ENCODE measurements at places on chromosomes 12 and 14.

- no peak for DNase-seq
Measured at GRCh38 chr12:64459394-64459891, 7.5 kb downstream of the TBK1 start.

DNA sequence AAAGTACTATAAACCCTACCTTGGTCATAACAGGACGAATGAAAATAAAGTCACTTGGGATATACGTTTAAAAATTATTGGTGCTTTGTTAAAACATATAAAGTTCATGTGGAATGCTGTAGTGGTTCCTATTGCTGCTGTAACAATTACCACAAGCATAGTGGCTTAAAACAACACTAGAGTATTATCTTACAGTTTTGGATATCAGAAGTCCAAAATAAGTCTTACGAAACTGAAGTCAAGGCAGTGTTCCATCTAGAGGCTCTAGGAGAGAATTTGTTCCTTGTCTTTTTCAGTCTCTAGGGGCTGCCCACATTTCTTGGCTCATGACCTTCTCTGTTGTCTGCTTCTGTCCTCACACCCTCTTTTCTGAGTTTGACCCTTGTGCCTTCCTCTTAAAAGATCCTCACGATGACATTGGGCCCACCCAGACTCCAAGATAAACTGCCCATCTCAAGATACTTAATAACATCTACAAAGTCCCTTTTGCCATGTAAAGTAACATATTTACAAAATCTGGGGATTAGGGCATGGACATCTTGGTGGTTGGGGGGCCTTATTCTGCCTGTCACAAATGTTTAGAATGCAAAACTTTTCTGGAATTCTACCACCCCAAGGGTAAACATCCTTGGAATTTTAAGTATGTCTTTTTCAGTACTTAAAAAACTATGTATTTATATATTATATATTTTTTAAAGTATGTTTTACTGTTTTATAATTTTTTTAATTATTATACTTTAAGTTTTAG is 178.1 kb downstream of the ETNK1 start:
- DNase-seq: no peak

DNA sequence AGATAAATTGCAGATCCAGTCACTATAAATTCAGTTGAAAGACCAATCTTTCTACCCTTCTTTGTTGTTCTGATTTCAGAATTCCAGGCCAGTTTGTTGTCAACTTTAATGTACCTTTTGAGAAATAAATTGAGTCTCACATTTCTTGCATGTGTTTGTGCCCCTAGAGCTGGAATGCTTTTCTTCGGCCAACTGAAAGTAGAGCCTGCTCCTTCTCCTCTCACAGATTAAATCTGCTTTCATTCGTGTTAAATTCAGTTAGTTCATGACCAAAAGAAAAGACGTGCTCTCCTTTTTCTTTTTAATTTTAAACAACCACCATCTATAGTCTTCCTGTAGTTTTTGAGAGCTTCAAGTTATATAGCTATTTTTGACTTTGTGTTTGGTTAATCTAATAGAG is 22.9 kb downstream of the SOCS2 start:
- DNase-seq: no peak

DNA sequence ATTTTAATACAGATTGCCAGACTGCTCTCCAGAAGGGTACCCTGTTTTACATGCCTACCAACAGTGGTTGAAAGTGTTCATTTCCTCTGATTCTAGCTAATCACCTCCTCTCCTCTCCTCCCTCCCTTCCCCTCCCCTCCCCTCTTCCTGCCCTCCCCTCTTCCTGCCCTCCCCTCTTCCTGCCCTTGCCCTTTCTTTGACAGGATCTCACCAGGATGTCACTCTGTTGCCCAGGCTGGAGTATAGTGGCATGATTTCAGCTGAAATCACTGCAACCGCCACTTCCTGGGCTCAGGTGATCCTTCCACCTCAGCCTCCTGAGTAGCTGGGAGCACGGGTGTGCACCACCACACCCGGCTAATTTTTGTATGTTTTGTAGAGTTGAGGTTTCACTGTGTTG is 24.7 kb downstream of the APAF1 start:
- no peak for DNase-seq

DNA sequence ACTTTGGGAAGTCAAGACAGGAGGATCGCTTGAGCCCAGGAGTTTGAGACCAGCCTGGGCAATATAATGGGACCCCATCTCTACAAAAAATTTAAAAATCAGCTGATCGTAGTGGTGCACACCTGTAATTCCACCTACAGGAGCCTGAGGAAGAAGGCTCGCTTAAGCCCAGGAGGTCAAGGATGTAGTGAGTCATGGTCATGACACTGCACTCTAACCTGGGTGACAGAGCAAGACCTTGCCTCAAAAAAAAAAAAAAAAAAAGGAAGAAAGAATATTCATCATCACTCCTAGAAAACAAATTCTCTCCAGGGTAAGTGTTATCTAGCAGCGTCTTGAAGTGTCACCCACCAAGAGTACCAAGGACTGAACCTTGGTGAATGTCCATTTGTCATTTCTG is 34.2 kb upstream of the PLXNC1 start:
- no peak for DNase-seq

DNA sequence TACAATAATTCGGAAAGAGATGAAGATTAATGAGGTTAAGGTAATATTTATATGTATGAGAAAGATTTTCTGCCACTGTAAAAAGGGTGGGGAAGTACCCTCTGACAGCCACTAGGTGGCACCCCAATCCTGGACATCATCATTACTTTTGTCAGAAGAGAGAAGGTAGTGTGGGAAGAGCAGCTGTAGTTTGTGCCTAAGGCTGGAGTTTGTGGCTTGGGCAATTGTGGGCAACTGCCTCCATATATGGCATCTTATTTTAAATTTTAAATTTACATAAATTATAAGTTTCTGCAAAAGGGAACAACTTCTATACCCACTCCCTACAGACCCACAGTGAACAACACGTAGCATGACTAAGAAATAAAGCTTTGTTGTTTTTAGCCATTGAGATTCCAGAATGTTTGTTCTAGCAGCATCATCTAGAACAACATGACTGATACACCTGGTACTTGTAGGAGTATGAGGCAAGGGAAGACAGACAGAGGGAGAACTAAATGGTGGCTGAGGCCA is 34.4 kb upstream of the SYCP3 start:
- peak; percentile 26 for DNase-seq

GRCh38 chr14:89911010-89911919 is 43.3 kb downstream of the EFCAB11 start:
- no peak for DNase-seq

- no peak for DNase-seq
Measured at GRCh38 chr12:63152321-63152700, 1.3 kb upstream of the AVPR1A start.

DNA sequence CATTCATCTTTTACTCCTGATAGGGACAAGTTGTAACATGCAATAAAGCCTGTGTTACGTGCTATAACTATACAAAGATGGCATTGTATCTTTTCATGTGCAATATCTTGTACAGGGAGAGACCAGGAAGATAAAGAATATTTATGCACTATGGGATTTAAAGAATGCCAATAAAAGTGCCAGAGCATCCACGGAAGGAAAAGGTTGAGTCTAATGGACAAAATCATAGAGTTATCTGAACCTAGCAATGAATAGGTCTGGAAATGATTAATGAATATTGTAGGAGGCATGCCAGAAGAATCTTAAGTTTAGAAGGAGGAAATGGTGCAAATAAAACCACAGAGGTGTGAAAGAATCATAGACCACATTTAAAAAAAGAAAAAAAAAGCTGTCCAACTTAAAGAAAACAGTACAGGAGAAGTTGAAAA is 263.9 kb downstream of the KCNC2 start:
- DNase-seq: no peak

GRCh38 chr12:4780641-4781611 is 60.7 kb downstream of the GALNT8 start:
- no peak for DNase-seq

- DNase-seq: no peak
Measured at GRCh38 chr14:86057018-86057667, 527.2 kb downstream of the FLRT2 start.

DNA sequence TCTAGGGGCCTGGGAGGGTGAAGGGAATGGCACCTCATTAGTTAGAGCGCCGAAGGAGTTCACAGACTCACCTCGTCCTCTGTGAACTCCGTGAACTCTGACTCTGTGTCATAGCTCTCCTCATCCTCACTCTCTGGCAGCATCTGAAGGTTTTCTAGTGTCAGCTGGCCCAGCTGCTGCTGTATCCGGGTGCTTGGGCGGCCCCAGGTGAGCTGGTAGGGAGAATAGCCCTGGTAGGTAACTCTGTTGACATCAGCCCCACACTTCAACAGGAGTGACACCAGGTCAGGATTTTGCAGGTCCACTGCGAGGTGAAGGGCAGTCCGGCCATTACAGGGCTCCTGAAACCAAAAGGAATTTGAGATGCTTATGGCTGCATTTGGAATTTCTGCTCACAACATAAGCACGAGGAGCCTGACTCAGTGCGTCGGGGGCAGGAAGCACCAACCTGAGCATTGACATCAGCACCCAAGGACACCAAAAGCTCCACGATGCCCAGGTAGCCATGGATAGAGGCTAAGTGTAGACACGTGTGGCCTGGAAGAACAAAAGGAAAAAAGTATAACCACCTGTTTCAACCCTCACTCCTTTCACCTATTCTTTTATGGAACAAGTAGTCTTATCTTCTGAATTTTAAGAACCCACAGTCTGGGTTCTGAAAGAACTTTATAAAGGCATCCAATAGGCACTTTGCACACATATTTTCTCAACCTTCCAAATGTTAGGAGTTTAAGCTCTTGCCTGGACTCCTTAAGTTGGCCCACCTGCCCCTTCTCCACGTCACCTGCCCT is 2.0 kb downstream of the NFKBIA start:
- DNase-seq: no peak

GRCh38 chr12:128940974-128941373 is 87.7 kb downstream of the GLT1D1 start:
- no peak for DNase-seq

GRCh38 chr14:100117633-100118395 is 41.6 kb downstream of the DEGS2 start:
- no peak for DNase-seq

Measured in activated CD8-positive, alpha-beta memory T cell treated with anti-CD3 and anti-CD28 coated beads for 1 hour (primary cell).